ENCODE measurements at places on chromosomes 12 and 14.

DNA sequence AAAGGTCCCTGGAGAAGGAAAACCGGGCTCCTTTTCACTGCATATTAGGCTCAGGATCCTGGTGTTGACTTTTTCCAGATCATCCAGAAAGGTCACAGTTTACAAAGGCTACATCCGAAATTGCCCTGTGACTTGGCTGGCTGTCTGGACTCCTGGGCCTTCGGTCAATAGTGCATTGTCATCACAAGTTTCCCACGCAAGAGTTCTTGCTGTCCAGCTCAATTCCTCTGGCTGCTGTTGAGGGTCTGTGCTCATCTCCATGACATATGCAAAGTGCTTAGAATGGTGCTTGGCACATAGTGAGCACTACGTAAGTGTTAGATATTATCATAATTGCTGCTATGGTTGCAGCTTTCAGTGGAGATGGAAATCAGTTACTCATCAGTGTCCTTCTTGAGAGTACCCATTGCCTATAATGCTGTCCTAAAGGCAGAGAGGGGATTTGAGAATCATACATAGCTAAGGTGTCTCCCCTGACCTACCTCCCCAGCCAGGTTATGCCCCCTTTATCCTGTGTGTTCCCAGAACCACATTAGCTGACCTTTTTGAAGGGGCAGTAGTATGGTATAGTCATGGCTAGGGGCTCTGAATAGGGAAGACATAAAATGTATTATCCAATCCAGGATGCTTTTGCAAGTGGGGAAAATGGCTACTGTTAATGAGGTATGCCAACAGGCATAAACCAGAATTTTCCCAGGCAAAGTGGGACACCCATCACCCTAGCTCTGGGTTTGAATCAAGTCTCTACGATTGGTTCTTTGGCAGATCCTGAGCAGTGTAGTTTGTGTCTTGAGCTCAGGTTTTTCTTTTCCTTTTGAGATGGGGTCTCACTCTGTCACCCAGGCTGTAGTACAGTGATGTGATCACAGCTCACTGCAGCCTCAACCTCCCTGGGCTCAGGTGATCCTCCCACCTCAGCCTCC, 132.0 kb upstream of the CCND2 start:
- no peak for DNase-seq

DNA sequence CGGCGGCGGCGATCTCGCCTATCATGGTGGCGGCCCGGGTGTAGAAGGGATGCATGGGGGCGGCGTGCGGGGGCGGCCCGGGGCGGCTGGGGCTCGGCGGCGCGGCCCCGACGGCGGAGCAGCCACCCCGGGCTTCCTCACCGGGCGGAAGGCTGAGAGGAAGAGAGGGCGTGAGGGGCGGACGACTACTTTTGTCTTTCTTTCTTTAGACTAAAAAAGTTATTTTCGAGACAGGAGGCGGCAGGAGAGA, 240 bp downstream of the BTG1 start:
- no peak for DNase-seq

- no peak for DNase-seq
Measured at GRCh38 chr12:45257185-45257930, 41.5 kb downstream of the ANO6 start.

DNA sequence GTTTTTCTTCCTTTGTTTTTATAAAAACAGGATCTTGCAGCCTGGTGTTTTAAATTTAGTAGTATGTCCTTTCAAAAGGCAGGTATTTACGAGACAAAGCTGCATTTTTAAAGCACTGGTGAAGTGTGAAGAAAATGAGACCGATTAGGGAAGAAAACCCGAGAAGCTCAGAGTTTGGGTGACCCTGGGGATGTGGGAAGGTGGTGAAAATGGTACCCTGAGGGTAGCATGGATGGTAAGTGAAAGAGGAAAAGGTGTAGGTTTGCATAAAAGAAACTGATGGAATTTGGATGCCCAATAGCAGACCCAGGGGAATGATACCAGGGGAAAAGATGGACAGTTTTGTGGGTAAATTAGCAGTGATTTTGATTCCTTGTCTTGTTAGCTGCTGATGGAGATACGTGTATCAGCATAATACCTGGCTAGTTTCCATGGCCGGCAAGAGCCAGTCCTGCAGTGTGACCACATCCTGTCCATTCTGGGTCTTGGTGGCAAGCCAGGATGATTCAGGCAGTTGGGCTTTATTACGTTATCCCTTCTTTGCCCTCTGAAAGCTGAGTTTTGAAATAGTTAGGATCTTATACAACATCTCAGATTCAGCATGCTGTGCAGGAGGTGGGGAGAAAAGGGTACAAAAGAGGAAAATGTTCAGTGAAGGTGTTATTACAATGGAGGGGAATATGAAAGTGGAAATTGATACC, 8.9 kb downstream of the BICD1 start:
- DNase-seq: peak; percentile 58

DNA sequence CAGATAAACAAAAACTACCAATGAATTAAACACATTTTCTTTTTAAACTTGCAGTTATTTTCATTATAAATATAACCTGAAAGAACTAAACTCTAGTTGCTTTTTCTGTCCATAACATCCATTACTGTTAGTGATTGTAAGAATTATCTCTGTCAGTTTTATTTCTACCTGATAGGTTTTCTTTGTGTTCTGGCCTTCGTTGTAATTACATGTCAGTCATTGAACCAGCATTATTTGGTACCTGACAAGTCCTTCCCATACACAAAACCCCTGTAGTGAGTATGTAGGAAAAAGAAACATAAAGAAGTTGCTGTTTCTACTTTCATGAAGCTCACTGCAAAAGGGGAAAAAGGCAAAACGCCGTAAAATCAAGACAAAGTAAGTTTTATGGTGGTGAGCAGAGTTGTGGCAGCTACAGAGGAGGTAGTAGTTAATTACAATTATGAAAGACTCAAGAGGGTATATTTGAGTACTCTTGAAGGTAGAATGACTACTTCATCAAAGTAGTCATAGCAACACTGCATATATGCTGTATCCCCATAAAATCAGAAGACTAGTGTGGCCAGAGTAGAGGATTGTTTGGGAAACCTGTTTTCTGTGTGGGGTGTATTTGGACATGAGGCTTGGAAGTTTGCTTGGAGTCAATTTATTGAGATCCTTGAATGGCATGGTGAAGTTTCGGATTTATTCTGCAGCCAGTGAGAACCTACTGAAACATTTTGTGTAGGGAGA, 102.8 kb downstream of the SLC5A8 start:
- DNase-seq: no peak
